Heart left ventricle (tissue), 16 donors: ENCODE measurements at places on chromosomes 1 and 21. TPM values are rescaled to one million over a fixed set of nuclear protein-coding genes. Genes with fewer than 3 reads are reported as not detected.
A peak's percentile ranks its signal among the peaks of the same experiment; 100 is the strongest.

- no peak for DNase-seq
- no peaks in the 10 kb centered on the region for H3K36me3 ChIP-seq
- H3K27me3 ChIP-seq, result peaks cover 9% of the 10 kb centered on the region
- H3K4me3 ChIP-seq, result peak overlapping the region; percentile 75
Measured at GRCh38 chr1:23556635-23557470, 2.4 kb downstream of the ID3 start.

- H3K27me3 ChIP-seq, result no peaks in the 10 kb centered on the region
- no peak overlapping the region for H3K27ac ChIP-seq
- no peak overlapping the region for H3K4me3 ChIP-seq
- no peaks in the 10 kb centered on the region for H3K4me1 ChIP-seq
- no peak for DNase-seq
Measured at GRCh38 chr1:224665016-224665415, 48.9 kb downstream of the CNIH3 start.

The MROH9 gene
- not detected for polyA plus RNA-seq

GRCh38 chr21:35885942-35886541, 174.3 kb downstream of the SETD4 start:
- H3K4me1 ChIP-seq, result no peaks in the 10 kb centered on the region
- H3K4me3 ChIP-seq, result no peak overlapping the region
- H3K27me3 ChIP-seq, result peaks cover under 1% of the 10 kb centered on the region
- no peak for DNase-seq
- H3K36me3 ChIP-seq, result no peaks in the 10 kb centered on the region

- H3K27me3 ChIP-seq, result no peaks in the 10 kb centered on the region
- peak overlapping the region; percentile 24 for H3K27ac ChIP-seq
- no peak for DNase-seq
- H3K4me1 ChIP-seq, result peaks cover 12% of the 10 kb centered on the region
Measured at GRCh38 chr1:69914976-69915765, 290.2 kb downstream of the LRRC40 start.

DNA sequence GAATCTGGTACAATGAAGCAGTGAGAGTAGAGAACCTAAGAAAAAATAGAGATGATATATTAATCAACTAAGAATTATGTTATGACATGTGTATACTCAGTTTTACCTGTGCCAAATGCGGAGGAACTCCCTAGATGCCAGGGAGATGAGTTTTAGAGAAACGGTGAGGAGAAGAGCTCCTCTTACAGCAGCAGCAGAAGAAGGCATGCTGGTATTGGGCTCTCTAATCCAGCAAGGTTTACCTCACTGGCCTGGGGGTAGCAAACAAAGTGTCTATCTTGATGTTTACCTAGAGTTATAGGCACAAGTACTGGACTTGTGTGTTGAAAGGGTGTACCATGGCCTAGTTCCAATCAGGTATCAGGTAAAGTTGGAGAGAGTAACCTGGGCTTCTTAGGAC, 28.9 kb upstream of the DEPDC1 start:
- H3K4me1 ChIP-seq, result no peaks in the 10 kb centered on the region
- no peak overlapping the region for H3K4me3 ChIP-seq
- H3K36me3 ChIP-seq, result no peaks in the 10 kb centered on the region

The ZNF326 gene
- 11.4 TPM for polyA plus RNA-seq

DNA sequence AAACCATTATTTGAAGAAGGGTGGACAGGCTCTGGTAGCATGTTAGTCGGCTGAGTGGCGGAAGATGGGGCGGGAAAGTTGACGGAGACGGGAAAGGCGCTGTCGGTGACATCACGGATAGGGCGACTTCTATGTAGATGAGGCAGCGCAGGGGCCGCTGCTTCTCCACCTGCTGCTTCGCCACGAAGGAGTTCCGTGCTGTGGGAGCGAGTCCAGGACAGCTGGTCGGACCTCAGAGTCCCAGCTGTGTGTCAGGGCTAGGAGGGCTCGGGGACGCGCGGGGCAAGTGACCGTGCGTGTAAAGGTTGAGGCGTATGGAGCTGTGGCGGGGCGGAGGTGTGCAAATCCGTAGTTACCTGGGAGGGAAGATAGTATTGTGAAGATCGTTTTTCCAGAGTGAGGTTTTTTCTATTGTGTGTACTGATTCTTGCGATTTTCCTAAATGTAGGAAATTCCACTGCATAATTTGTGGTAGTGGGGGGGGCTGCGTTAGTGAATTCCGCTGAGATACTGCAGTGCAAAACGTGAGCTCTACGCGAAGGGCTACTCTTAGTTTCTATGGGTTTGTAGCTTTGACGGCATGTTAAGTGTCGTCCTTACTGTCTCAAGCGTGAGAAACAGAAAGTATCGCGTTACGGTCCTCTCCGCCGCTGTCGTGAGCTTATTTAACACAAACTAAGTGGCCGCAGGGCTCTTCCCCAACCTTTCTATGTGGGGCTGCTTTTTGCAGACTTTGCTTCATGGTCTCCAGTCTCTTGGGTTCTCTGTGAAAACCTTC, 111.2 kb upstream of the NBPF11 start:
- H3K36me3 ChIP-seq, result no peaks in the 10 kb centered on the region
- H3K27ac ChIP-seq, result no peak overlapping the region
- H3K4me3 ChIP-seq, result peak overlapping the region; percentile 51
- no peaks in the 10 kb centered on the region for H3K27me3 ChIP-seq
- DNase-seq, result peak; percentile 41

- peaks cover 16% of the 10 kb centered on the region for H3K4me1 ChIP-seq
- no peaks in the 10 kb centered on the region for H3K36me3 ChIP-seq
- no peak overlapping the region for H3K27ac ChIP-seq
- H3K4me3 ChIP-seq, result no peak overlapping the region
- DNase-seq, result no peak
- H3K27me3 ChIP-seq, result no peaks in the 10 kb centered on the region
Measured at GRCh38 chr1:232357416-232357815, 272.5 kb downstream of the SIPA1L2 start.

The KRTAP7-1 gene
- polyA plus RNA-seq, result not detected

The TP73 gene
- polyA plus RNA-seq, result 0.01 TPM

DNA sequence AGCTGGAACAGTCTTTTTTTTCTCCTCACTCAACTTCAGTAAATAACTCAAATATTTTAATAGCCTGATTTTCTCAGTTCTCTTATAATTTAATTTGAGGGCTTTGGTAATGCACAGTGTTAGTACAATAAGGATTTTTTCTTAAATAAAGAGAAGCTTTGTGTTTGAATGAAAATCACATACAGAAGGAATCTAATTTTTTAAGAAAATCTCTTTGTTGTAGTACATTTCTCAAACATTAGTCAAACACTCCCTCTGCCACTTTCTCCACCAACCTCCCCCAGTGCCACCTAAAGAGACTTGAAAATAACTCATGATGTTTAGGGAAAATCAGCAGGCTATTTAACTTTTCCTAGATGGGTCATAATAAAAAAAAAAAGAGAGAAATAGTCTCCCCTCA, 42.3 kb upstream of the ACP6 start:
- no peaks in the 10 kb centered on the region for H3K36me3 ChIP-seq
- DNase-seq, result no peak
- no peak overlapping the region for H3K4me3 ChIP-seq
